ENCODE measurements at places on chromosomes 2 and 18.

GRCh38 chr2:226911932-226912331 is 76.1 kb downstream of the RHBDD1 start:
- DNase-seq = no peak

- DNase-seq = no peak
Observed at GRCh38 chr18:67266246-67267237, 250.0 kb downstream of the DSEL start.

DNA sequence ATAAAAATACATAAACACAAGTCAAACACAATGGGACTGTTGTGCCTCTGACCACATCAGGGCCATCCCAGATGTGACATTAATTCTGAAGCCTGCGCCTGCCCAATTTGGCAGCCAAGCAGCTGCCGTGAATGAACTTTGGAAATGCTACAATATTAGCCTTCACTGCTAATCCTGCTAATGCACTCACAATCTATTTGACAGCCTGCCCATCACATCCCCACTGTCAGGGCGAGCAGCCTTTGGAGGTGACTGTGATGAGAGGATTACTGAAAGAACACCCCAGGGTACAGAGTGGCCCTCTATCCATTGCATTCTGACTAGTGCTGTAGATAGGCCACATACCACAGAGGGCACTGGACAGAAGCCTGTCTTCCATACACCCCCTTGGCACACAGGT is 21.6 kb downstream of the OSR1 start:
- DNase-seq = no peak

DNA sequence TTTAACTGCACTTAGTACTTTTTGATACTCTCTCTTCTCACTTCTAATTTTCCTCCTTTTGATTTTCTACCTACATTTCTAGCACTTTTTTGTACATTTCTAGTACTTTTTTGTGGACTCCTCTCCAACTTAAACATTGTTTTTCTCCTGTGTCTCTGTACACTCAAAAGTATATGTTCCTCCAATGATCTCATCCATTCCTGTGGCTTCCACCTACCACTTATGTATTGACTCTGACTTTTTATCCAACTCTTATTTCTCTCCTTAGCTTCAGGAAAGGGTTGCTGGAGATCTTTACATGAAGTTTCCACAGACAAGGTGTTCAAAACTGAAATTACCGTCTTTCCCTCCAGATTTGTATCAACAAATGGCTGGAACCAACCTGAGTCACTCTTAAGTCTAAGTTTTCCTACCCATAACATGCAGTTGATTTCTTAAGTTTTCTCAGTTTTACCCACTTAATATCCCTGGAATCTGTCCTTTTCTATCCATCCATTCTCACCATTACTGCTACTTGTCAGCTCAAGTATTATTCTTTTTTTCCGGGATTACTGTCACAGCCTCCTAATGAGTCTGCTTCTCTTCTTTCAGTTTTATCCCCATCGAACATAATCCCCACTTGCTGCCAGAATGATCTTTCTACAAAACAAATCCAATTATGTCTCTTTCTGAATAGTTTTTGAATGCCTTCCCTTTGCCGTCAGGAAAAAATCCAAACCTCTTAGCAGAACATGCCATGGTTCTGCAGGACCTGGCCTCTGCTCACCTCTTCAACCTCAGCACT is 22.6 kb upstream of the PELI1 start:
- DNase-seq = no peak

DNA sequence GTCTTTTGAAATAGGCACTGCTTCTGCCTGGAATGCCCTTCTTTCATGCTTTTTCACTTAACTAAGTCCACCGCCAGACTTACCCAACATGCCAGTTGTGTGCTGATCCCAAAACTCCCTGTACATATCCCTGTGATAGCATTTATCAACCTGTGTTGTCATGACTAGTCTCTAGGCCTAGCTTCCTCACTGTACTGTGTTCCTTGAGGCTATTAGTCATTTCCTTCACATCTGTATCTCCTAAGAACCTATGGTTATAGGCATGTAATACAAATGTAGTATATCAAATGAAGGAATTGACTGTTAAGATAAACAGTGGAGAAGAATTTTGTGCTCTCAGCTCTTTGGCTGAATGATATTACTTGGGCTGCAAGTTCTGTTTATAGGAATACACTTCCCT is 184.3 kb downstream of the CYRIA start:
- DNase-seq = no peak

- DNase-seq = no peak
Observed at GRCh38 chr18:5879479-5879882, 15.8 kb downstream of the TMEM200C start.

- DNase-seq = no peak
Observed at GRCh38 chr2:31238126-31238905, 4.4 kb downstream of the EHD3 start.

DNA sequence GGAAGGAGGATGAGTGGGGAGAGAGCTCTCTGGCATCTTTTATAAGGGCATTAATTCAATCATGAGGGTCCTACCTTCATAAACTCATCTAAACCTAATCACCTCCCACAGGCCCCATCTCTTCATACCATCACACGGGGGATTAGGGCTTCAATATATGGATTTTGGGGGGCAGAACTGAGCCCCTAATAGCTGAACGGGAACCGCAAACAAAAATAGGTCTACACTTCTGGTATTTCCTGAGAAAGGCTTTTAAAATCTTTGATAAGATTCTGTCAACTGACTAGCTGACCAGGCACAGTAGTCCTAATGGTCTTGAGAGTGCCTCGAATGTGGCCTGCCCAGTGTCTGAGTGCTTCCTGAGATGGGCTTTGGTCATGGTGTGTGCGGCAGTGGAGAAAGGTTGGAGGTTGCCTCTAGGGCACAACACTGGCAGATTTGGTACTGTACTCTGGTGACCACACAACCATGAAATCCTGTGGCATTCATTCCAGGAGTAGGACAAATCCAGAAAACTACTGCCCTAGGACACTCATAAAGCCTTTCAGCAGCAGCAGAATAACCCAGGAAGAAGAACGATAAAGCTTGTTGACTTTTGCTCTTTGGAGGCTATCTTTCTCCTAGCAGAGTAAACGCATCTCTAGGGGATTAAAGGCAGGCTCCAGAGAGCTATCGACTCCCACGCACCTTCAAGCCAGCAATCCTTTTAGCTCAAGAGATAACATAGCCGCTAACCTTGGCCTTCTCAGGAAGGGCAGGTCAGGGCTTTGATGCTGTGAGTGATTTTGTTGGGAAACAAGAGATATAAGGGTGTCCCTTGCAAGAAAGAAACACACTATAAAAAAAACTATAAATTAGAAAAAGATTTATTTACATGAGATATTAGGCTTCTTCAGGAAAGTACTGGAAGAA is 12.3 kb upstream of the APOB start:
- DNase-seq = no peak

DNA sequence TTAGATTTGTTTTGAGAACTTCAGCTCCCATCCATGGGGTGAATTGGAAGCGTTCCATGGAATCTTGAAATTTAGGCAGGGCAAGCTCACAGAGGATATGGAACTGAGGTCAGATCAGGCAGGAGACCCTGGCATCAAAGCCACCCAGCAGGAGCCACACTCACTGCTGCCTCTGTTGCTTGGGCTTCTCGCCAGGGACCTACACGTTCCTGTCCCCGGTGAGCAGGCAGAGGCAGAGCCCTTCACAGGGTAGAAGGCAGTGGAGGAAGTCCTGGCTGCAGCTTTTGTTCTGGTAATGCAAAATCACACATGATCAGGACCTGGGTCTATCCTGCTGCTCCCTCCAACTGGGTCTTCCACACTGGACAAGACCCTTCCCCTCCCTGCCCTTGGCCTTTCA is 42.1 kb downstream of the CAPN13 start:
- DNase-seq = no peak

DNA sequence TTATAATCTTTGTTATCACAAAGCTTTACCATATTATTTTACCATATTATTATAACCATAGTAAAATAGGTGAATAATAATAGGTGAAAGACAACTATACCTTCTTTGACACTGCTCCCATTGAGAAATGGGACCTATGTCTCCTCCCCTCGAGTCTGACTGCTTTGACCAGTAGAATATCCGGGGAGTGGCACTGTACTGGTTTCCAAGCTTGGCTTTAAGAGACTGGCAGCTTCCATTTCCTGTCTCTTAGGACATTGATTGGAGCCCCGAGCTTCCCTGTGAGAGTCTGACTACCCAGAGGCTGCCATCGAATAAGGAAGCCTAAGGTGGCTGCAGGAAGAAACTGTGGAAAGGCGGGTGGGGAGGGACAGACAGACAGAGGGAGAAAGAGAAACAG is 40.1 kb upstream of the PLEKHM3 start:
- DNase-seq = no peak

- DNase-seq = no peak
Observed at GRCh38 chr2:219772103-219772635, 144.7 kb downstream of the SLC4A3 start.

DNA sequence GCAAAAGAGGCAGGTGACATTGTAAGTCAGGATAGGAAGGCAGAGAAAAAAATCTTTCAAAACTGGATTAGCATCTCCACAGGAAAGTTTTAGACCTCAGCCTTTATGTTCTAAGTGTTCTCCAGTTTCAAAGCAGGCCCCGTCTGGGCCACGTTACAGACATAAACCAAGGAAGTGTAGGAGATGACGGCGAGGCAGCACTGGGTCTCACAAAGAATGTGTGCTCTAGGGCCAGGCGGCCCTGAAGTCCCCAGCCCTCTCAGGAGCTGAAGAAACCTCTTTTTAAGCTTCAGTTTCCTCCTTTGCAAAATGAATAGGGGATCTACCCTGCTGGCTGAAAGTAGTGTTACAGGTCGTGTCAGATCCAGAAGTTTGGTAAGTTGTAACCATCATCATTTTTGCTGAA is 81.7 kb downstream of the SPRED2 start:
- DNase-seq = no peak

DNA sequence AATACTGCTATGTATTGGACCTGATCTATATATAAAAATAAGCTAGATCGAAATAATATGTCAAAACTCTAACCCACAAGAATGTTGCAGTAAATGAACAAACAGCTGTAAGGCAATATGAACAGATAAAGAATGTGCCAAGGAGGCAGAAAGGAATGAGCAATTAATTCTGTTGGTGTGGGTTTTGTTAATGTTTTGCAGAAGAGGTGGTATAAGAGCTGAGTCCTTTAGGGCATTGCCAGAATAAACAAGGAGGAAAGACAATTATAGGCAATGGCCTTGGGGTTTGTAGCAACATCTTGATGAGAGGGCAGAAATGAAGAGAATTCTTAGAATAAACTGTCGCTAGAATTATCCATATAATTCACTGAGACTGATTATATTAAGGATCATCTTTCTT is 240.9 kb upstream of the GULP1 start:
- no peak for DNase-seq

- DNase-seq = no peak
Observed at GRCh38 chr2:241020629-241021190, 22.3 kb downstream of the SNED1 start.

GRCh38 chr2:218323526-218324472 is 31.5 kb upstream of the TMBIM1 start:
- DNase-seq = no peak

DNA sequence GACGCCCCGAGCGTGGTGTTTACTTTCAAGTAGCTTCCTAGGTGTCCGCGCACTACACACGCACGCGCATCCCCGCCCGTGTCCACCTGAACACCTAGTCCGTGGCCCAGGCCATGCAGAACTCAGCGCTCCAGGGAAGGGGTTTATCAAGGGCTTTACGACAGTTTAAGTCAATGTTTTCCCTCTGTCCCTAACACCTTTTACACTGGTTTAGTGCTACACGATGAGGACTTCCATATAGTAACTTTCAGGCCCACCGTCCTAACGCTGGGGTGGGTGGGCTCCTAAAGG is 1.4 kb upstream of the BCL2 start:
- no peak for DNase-seq

- DNase-seq = no peak
Observed at GRCh38 chr2:109624339-109624738, 10.2 kb downstream of the SOWAHC start.

DNA sequence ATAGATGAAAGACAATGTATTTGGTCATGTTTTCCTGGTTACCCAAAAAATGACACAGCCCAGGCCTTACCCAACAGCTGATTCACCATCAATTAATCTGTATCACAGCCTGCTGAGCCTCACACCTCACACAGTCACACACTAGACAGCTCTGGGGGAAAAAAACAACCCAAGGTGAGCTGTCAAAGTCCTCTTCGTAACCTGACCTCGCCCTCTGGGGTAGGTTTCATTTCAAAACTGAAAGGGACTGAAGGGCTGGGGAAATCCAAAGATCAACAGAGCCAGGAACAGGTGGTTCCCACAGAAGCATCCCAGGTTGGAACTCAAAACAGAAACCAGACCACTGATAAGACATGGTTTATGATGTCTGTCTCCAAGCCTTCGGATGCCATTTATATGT is 18.2 kb upstream of the PCBP1 start:
- DNase-seq = peak; percentile 60

- DNase-seq = no peak
Observed at GRCh38 chr2:204495381-204495780, 49.9 kb upstream of the PARD3B start.

DNA sequence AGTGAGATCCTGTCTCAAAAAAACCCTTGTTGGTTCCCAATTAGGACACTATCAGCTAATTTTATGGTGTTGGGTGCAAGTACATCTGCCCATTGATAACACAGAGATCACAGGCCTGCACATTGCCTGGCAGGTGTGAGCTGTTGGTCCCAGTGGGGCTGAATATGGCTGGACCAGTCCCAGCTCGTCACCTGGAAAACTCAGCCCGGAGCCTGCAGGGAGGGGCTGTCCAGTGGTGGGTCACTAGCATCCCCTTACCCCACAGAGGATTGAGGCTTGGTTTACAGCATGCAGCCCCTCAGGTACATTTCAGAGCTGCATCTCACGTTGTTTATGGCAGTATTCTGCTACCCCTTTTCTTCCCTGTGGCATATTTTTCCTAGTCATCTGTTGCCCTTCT is 40.8 kb upstream of the CHMP1B start:
- no peak for DNase-seq

GRCh38 chr18:56289381-56289780 is 349.0 kb downstream of the TXNL1 start:
- no peak for DNase-seq

- DNase-seq = no peak
Observed at GRCh38 chr2:75464348-75464946, 96.3 kb downstream of the EVA1A start.

GRCh38 chr18:3777122-3777521 is 327.1 kb downstream of the TGIF1 start:
- DNase-seq = no peak

- DNase-seq = no peak
Observed at GRCh38 chr18:63247926-63248325, 71.6 kb downstream of the BCL2 start.

- no peak for DNase-seq
Observed at GRCh38 chr2:179129574-179130238, 79.8 kb upstream of the CCDC141 start.

GRCh38 chr18:63128237-63128974 is 191.2 kb downstream of the BCL2 start:
- no peak for DNase-seq

DNA sequence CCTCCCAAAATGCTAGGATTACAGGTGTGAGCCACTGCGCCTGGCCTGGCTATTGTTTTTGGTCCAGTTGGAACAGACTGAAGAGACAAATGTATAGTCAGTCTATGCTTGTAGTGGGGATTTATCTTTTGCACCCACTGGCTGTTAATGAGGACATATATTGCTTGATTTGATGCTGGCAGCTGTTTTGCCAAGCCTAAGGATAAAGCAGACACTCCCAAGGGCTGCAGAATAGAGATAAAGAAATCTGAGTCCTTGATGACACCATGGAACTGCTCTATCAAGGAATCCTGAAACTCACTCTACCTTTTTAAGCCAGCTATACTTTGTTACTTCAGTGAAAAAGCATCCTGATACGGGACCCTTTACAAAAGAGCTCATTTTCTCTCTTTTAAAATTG is 43.1 kb upstream of the ENOSF1 start:
- no peak for DNase-seq
